ENCODE measurements at places on chromosomes 3 and 15.

- DNase-seq, result no peak
These were observed 67.0 kb downstream of the NOX5 start for GRCh38 chr15:69081310-69082004.

- no peak for DNase-seq
These were observed 48.4 kb upstream of the LIMD1 start for GRCh38 chr3:45546126-45546620.

- no peak for DNase-seq
These were observed 492.6 kb downstream of the RBMS3 start for GRCh38 chr3:29773481-29773880.

DNA sequence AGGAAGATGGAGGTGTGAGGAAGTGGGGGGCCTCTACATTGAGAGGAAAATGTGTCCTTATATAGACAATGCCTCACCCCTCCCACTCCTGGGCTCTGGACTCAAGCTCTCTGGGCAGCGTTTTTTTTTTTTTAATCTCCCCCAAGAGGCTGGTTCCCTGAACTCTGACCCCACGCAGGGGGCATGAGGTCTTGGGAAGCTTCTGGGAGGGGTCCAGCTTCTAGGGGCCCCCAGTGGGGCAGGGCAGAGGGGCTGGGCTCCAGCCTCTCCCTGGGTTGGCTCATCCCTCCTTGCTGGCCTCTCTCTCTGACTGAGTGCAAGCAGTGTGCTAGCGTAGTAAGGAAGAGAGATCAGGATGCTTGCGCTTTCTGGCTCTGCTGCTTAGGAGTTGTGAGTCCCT, 101.4 kb upstream of the HACD2 start:
- DNase-seq, result no peak

DNA sequence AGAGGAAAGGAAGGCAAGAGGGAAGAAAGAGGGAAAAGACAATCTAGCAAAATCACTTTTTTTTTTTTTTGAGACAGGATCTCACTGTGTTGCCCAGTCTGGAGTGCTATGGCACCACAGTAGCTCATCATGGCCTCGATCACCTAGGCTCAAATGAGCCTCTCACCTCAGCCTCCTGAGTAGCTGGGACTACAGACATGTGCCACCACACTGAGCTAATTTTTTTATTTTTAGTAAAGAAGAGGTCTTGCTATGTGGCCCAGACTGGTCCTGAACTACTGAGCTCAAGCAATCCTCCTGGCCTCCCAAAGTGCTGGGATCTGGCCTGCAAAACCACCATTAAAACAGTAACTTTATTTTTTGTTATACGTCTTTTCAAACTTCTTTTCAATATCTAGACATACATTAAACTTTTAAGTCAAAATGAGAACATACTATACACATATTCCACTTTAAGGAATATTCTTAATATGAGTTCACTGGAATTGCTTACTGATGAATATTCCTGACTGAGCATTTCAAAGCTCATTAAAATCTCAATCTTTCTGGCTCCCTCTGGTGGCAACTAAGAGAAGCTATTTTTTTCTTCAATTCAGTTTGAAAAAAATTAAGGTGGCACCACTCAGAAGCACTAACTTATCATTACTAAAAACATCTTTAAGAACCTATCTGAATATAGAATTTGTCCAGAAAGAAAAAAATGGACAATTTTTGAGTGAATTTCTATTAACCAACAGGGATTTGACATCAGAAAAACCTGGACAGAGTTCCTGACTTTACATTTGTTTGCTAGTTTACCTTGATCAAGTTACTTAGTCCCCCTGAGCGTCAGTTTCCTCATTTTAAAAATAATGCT, 40.9 kb downstream of the UACA start:
- DNase-seq, result no peak

DNA sequence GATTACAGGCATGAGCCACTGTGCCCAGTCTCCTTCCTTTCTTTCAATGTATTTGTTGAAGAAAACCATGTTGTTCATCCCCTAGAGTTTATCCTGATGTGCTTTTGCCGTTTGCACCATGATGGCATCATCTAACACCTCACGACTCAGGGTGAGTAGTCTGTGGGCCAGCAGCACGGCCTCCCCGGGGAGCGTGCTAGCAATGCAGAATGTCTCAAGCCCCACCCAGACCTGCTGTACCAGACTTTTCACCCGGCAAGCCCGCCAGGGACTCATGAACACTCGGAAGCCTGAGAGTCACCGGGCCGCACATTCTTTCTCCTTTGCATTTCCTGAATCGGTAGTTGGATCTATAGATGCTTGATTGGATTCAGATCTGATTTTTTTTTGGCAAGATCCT, 64.6 kb downstream of the RPN1 start:
- no peak for DNase-seq

DNA sequence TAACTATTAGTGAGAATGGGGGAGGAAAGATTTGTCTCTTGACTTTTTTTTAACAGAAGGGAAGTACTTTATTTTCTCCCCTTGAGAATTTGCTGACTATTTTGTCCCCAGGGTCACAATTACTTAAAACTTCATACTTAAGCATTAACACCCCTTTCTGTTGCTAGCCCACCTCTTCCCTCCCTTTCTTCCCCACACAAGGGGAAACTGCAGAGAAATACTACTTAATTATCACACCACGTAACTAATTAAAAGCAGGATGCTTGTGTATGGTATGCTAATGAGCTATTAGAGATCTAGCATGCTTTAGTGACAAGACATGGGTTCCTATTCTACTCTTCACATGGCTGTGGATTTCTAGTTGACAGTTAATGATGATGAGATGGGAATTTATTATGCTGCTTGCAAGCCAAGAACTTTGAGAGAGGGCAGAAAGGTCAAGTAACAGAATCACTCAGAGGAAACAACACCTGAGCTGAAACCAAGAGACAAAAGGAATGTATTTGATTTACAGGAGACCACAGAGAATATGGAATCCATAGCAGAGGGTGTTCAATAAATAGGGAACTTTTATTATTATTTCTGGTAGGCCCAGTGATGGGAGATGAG, 179.2 kb downstream of the LSAMP start:
- DNase-seq, result no peak

DNA sequence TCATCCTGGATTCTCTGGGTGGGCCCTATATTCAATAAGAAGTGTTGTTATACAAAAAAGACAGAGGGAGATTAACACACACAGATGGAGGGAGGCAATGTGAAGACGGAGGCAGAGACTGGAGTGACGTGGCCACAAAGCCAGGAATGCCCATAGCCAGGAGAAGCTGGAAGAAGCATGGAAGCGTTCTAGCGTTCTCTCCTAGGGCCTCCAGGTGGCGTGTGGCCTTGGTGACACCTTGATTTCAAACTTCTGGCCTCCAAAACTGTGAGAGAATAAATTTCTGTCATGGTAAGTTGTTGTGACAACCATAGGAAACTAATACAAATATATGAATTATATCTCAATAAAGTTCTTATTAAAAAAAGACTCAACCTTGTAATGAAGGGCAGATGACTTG, 21.3 kb downstream of the THBS1 start:
- DNase-seq, result no peak

GRCh38 chr15:83716605-83717004, 62.7 kb downstream of the ADAMTSL3 start:
- DNase-seq, result no peak

DNA sequence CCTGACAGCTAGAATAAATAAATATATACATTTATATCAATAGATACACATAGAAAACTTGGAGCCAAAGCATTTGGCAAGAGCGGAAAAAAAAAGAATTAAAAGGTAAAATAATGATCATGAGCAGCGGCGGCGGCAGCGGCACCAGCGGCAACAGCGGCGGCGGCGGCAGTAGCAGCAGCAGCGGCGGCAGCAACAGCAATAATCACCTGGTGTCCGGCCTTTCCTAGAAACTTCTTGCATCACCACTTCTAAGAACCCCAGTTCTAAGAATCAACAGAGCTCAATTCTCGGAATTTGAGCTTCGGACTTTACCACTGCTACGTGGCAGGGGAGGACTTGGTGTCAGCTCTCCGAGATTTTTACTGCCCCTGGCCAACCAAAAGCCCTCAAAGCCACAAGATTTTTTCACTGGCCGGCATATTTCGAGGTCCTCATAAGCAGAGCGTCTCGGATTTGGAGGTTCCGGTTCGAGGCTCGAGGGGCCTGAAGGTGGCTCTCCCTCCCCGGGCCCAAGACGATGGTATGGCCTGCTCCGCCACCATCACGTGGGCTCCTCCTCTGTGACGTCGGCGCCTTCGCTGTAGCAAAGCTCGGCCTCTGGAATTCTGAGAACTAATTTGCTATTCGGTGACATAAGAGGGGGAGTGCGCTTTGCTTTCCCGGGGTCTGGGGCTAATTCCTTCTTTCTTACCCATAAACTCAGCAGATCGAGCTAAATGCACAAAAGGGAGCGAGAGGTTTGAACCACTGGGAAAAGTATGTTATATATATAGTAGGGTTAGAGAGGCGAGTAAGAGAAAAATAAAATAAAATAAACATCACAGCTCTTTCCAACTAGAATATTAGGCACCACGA, at the start of gene BCL6:
Gene BCL6 (minus strand): TSS at position 268 of the 858 bp plus-strand sequence. CDS start 11,775 bp downstream, outside the sequence.
- DNase-seq, result peak; percentile 94

GRCh38 chr3:39147711-39148434, 5.5 kb downstream of the CSRNP1 start:
- DNase-seq, result no peak

- DNase-seq, result no peak
These were observed 162.4 kb downstream of the NSUN3 start for GRCh38 chr3:94225148-94225865.

DNA sequence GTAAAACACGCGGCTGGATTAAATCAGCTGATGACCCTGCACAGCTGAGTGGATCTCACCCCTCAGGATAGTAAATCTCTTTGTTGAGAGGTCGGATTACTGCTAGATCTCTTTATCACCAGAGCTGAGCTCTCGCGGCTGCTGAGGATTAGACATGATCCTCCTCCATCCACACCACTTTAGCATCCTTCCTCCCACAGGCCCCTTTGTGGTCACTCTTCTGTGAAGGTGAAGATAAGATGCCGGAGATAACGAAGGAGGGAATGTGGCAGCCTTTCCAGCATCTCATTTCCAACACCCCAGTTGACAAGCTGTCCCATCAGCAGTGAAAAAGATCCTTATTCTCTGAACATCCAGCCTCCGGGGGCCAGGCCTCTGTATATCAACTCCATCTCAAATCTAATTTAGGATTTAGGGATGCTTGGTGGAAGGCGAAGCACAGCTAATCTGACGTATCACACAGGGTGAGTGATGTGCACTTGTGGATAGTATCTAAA, 47.5 kb upstream of the SELENOK start:
- DNase-seq, result no peak

- DNase-seq, result no peak
These were observed 238.4 kb upstream of the TBC1D5 start for GRCh38 chr3:17980863-17981262.

DNA sequence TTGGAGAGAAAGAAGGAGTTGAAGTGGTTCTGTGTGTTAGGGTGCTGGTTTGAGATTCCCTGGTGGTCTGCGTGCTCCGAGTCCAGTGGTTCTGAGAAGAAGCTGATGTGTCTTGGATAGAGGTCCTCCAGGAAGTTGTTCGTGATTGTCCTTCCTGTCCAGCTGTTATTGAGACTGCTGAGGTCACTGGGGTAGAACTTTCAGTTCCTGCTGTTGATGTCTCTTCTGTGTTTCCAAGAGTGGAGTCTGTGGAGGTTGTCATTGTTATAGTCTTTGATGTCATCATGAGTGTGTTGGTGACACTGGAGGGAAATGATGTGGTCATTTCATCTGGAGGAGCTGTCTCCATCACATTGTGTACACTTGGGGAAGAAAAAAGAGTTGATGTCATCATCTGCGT, 20.8 kb downstream of the MUC4 start:
- DNase-seq, result no peak

DNA sequence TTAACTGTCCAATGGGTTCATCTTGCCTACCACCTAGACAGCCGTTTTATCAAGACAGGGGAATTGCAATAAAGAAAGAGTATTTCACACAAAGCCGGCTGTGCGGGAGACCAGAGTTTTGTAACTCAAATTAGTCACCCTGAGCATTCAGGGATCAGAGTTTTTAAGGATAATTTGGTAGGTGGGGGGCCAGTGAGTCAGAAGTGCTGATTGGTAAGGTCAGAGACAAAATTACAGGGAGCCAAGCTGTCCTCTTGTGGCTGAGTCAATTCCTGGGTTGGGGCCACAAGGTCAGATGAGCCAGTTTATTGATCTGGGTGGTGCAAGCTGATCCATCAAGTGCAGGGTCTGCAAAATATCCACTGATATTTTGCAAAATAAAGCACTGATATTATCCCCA, 29.9 kb upstream of the GPD1L start:
- DNase-seq, result no peak

DNA sequence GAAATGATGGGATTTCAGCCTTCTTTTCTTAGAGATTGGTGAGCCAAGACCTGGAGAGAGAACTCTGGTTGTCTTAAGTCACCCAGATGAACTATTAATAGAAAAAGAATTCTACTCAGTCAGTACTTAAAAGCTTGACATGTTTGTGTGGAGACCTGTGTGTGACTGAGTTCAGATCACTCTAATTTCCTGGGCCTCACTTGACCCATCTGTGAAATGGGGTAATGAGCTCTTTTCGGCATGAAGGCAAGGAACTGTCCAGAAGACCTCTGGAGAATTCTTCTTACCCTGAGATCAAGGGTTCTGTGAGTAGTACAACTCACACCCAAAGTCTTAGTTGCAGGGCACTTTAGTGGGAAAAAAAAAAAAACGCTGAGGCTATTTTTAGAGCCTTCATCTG, 92.9 kb downstream of the LPP start:
- DNase-seq, result no peak

- DNase-seq, result peak; percentile 49
These were observed 29.5 kb downstream of the CORO2B start for GRCh38 chr15:68608206-68608843.

- no peak for DNase-seq
These were observed 33.9 kb downstream of the SCN10A start for GRCh38 chr3:38782148-38782547.

GRCh38 chr15:67511606-67512005, 9.3 kb upstream of the C15orf61 start:
- DNase-seq, result no peak

DNA sequence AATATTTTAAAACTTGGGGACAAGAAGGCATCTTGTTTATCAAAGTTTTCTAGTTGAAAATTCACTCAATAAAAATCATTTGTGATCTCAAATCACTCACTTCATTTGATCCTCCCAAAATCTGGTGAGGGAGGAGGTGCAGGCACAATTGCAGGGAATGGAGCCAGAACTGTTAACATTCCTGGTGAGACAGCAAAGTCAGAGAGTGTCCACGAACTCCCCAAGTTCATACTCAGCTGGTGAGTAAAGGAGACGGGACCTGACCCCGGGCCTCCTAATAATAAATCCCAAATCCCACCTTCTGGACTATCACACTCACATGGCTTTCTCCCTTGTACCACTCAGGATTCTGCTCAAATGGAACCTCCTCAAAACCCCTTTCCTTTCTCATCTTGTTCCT, 252.3 kb upstream of the LRTM1 start:
- no peak for DNase-seq
